GM10248 (cell line): ENCODE measurements at places on chromosomes 12 and 14.

DNA sequence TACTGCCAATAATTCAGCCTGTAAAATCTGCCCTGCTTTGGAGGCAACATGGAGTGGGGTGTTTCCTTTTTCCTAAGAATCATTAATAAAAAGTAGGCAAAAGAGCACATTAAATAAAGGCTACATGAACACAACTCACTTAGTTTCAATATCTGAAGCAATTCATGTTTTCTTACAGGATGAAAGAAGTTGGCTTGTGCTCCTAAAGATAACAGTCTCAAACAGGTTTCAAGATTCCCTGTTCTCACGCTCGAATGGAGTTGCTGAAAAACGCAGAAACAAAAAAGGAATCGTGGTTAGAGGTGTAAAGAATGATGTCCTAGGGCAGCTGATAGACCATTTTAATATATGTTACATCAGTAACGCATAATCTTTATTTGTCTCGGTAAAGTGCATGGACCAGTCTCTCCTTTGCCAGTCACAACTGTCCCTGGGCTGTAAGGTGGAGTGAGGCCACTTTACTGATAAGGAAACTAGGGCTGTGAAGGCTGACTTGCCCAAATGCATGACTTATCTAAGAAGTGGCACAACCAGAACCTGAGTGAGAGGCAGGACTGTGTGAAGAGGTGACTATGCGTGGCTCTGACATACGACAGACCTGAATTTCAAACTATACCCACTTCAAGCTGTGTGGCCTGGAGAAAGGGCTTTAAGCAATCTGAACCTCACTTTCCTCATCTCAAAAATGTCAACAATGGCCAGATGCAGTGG, 12.6 kb downstream of the GIT2 start:
- no peak for DNase-seq

DNA sequence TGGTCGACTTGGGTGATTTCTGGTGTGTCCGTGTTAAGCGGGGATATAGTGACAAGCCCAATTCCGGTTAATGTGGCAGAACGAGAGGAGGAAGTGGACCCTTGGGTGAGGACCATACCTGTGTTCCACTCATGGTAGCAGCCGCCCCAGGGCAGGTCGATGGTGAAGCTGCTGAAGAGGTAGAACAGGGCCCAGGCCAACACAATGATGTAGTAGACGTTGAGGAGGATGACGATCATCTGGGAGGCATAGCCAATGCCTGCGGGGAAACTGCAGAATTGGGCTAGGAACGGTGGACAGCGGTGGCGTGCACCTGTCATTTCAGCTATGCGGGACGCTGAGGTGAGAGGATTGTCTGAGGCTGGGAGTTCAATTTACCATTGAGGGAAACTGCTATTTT, 20.1 kb downstream of the SLC6A13 start:
- DNase-seq: no peak

DNA sequence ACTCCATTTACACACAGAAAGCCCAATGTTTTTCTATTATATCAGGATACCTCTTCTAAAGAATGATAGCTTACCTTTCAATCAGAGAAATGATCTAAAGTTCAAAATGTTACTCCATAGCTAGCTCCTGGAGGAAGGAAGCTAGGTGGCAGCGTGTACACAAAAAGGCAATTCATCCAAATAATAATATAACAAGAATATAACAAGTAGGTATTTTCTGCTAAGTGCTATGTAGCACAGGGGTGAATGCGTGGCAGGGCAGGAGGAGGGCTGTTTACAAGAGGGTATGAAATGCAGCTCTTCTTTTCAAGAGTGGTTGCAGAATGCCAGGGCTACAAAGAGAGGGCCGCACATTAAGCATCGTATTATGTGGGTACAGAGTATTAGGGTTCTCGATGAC, 663 bp upstream of the SNAPC1 start:
- DNase-seq: no peak

GRCh38 chr14:30156571-30156970, 228.9 kb upstream of the PRKD1 start:
- no peak for DNase-seq

GRCh38 chr12:101650346-101651117, 46.9 kb upstream of the CHPT1 start:
- no peak for DNase-seq

- no peak for DNase-seq
These were observed 26.3 kb downstream of the BATF start for GRCh38 chr14:75548544-75548943.

DNA sequence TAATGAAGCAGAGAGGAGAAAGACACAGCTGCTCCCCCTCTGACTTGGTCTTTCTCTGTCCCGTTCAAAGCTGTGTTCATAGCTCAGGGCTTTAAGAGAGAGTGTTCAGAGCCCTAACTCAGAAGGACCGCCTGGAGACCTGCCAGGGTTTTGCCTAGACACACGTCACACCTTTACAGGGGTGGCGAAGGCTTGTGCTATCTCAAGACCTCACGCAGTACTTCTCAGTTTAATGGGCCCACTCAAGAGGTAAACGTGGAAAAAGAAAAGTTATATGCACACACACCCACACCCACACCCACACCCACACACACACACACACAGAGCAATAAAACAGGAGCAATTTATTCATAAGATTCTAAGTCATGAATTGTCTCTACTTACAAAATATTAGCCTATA, 374.3 kb downstream of the C12orf75 start:
- no peak for DNase-seq

DNA sequence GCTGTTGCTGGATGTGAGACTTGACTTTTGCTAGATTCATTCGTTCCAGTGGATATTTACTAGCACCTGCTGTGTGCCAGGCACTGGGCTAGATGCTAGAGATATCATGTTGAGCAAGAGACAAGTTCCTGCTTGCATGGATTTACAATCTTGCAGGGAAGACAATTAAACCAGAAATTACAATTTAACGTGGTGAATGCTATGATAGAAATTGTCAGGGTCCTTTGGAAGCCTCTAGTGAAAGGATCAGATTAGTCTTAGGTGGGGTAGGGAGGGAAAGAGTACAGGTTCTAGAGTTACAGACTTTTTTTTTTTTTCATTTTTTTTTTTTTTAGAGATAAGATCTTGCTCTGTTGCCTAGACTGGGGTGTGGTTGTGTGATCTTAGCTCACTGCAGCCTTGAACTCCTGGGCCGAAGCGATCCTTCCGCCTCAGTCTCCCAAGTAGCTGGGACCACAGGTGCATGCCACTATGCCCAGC, 36.7 kb downstream of the SPATS2 start:
- no peak for DNase-seq

DNA sequence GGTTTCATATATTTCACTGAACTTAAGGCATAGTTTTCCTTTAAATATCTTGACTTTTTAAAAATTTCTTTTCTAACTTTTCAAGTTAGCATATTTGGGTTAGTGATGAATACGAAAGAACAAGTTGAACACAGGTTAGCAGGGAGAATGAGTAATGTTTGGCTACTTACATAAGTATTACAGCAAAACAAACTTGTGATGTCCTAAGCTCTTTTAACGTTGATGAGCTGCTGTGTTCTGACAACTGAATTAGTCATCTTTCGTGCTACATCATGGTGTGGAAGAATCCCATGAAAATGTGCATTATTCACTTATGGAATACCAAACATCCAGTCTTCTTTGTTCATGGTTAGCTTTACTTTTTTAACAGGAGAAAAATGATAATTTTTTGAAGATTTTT, 36.3 kb upstream of the PDZRN4 start:
- no peak for DNase-seq

- no peak for DNase-seq
These were observed 20.2 kb downstream of the HDAC7 start for GRCh38 chr12:47799357-47799955.

GRCh38 chr14:100086361-100086760, 21.1 kb downstream of the EVL start:
- no peak for DNase-seq

- no peak for DNase-seq
These were observed 38.8 kb upstream of the ATP23 start for GRCh38 chr12:57902478-57902969.

- DNase-seq: no peak
These were observed 142.8 kb downstream of the NUAK1 start for GRCh38 chr12:105995961-105996431.

GRCh38 chr12:103908246-103908541, 22.0 kb upstream of the HSP90B1 start:
- DNase-seq: no peak
